Forelimb muscle (tissue), 1 donor: ENCODE measurements at places on chromosomes 1 and 21. TPM values are rescaled to one million over a fixed set of nuclear protein-coding genes. Genes with fewer than 3 reads are reported as not detected.

The YY1AP1 gene
- polyA plus RNA-seq = 51.6 TPM

The SPRR3 gene
- polyA plus RNA-seq = not detected

DNA sequence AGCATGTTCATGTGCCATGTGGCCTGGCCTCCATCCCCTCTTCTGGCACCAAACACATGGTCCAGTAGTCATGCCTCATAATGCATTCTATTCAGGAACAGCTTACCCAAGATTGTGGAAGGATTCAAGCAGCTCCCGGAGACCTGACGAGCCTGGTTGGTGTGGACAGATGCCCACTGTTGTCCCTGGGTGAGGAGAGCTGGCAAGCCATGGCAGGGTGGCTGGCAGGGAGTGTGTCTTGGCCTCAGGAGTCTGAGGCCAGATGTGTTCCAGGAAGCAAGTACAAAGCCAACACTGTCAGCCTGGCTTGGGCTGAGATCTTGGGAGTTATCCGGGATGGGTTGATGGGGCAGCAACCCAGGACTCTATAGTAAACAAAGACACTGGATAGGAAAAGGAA lies 7.3 kb upstream of the FABP3 start:
- DNase-seq = no peak

The MROH9 gene
- polyA plus RNA-seq = not detected

DNA sequence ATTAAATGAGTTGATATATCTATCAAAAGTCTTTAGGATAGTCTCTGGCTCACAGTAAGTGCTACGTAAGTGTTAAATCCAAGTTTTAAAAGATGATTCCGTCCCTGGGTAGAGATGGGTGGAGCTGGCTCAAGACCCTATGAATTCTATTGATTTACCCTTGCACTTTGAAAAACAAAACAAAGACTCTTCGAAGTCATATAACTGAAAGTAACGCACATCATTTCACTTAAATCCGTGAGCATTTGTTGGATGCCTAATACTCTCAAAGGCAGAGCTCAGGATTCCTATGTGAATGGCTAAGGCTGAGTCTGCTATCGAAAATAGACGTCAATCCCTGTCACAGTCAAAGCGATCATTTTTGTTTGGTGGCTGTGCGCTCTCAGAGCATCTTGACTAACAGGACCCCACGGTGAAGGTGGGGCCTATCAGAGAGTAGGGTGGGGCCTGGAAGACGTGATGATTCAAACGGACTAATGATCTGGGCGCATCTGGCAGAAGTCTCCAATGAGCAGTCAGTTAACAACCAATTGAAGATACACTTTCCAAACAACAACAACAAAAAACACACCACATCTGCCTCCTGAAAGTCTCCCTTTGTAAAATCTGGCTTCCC lies 1.2 kb upstream of the NUCKS1 start:
- no peak for DNase-seq

- no peak for DNase-seq
These were observed 25.8 kb downstream of the PRDM2 start for GRCh38 chr1:13725714-13726175.

DNA sequence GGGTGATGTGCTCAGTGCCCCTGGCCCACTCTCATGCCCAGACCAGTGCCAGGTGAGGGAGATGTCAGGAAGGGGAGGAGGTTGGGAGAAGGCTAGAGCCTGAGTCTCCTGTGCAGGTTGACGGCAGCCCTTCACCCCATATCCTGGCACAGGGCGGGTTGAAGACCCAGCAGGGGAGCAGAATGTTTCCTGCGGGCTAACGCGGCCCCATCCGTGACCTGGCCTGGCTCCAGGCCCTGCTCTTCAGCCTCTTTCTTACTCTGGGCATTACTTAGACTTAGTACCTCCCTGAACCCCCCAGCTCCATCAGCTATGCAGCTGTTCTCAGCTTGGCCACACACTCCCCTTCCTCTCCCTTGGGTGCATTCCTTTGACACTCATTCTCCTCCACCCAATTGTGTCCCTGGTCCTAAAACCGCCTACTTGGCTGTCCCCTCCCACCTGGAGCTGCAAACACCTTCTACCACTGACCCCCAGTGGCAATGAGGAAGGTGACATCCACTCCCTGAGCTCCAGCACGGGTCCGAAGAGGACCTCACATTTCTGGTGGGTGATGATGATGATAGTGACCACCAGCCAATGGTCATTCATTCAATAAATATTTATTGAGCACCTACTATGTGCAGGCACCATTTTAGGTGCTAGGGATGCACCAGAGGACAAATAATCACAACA lies 179.0 kb downstream of the PTPRU start:
- no peak for DNase-seq

GRCh38 chr1:107991371-107992066 lies 26.5 kb upstream of the VAV3 start:
- DNase-seq = no peak

GRCh38 chr1:42138586-42138985 lies 14.6 kb upstream of the GUCA2B start:
- DNase-seq = no peak

DNA sequence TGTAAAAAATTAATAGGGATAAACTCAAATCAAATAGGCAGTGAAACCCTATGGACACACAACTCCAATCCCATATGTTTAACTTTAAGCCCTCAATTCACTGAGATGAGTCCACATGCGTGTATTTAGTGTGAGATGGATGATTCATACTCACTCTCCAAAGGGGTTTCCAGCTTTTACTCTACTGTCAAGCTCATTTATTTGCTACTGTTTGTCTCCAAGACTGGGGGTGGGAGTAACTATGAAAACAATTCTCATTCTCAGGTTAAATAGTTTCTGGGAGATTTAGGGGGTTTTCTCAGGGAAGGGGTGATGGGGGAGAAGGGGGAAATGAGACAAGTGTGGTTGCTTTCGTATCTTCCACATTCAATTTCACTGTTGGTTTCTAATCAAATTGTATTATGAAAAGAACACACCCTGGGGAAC lies 2.7 kb downstream of the RAB29 start:
- DNase-seq = no peak

DNA sequence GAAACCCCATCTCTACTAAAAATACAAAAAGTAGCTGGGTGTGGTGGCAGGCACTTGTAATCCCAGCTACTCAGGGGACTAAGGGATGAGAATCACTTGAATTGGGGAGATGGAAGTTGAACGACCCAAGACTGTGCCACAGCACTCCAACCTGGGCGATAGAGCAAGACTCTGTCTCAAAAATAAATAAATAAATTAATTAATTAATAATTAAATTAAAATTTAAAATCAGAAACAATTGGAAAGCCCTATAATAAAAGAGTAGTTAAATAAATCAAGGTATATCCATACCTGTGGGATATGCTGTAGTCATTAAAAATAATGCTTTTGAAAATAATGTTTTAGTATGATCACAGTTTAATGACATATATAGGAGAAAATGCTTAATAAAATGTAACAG lies 15.6 kb upstream of the DDAH1 start:
- DNase-seq = no peak

- DNase-seq = no peak
These were observed 21.7 kb downstream of the NEXN start for GRCh38 chr1:77910116-77910515.

GRCh38 chr1:44630116-44630515 lies 44.2 kb downstream of the TMEM53 start:
- no peak for DNase-seq

DNA sequence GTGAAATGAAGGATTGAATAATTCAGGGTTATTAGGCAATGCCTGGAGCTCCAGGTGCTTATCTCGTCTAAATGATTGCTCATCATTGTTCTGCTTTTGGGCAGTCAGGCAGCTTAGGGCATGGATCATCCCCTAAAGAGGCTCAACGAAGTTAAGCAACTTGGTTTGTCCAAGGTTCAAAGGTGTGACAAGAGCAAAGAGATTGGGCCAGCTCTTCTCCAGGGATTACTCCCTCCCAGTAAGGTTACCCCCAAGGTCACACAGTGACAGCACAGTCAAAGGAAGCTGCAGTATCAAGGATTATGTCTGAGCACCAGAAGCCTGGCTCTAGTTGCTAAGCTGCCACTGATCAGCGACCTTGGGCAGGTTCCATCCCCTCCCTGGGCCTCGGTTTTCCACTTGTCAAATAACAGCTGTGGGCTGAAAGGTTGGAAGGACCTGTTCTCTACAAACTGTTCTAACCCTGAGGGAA lies 6.8 kb downstream of the ETNK2 start:
- no peak for DNase-seq

DNA sequence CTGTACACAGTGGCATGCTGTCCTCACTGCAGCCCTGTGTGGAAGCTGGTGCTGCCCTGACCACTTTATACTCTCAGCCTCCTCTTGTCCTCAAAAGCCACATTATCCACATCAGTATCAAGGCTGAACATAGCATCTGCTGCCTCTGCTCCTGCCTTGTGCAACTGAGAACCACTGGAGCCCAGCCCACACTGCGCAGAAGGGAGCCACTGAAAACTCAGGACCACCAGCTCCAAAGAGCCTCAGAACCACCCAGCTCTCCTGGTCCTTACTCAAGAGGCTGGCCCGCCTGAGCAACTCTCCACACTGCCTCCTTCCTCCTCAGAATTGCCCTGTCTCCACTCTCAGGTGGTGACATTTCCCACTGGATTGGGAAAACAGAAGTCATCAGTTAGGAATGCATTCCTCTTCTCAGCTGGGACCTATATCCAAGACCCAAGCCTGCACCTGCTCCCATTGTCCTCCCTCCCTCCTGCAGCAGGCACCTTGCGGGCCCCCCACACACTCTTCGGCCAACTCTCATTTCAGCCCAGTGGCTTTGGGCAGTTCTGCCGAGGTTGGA lies 7.0 kb upstream of the KISS1 start:
- DNase-seq = no peak

- no peak for DNase-seq
These were observed 1.1 kb upstream of the SLC1A7 start for GRCh38 chr1:53143527-53143926.

The STX12 gene
- 30.7 TPM for polyA plus RNA-seq

- DNase-seq = no peak
These were observed 49.9 kb downstream of the PDE9A start for GRCh38 chr21:42703136-42703908.

DNA sequence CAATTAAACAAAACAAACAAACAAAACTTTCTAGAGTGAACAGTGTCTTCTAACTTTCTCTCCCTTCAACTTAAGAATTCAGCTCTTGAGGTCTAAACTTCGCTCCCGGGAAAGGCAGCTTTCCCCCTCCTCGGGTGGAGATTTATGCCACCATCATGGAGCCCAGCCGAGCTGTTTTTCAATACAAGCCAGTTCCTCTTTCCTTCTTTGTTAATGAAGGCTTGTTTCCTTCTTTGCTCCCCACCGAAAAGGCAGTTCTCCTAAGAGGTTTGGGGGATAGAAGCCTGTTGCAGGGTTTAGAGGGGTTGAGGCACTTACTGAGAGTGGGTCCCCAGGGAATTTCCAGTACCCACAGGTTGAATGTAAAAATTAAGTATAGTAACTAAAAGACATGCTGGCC lies 26.5 kb downstream of the OLIG1 start:
- DNase-seq = no peak

- DNase-seq = no peak
These were observed 8.0 kb downstream of the OSBPL9 start for GRCh38 chr1:51624855-51625254.

DNA sequence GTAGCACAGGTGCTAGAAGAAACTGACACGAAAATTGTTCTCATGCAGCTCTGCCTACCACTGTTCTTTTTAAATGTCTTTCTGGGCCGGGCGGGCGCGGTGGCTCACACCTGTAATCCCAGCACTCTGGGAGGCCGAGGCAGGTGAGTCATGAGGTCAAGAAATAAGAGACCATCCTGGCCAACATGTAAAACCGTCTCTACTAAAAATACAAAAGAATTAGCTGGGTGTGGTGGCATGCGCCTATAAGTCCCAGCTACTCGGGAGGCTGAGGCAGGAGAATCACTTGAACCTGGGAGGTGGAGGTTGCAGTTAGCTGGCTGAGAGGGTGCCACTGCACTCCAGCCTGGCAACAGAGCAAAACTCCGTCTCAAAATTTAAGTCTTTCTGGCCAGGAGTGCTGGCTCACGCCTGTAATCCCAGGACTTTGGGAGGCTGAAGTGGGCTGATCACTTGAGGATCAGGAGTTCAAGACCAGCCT lies 947 bp upstream of the RIT1 start:
- DNase-seq = no peak

The FAAH gene
- 20.1 TPM for polyA plus RNA-seq

DNA sequence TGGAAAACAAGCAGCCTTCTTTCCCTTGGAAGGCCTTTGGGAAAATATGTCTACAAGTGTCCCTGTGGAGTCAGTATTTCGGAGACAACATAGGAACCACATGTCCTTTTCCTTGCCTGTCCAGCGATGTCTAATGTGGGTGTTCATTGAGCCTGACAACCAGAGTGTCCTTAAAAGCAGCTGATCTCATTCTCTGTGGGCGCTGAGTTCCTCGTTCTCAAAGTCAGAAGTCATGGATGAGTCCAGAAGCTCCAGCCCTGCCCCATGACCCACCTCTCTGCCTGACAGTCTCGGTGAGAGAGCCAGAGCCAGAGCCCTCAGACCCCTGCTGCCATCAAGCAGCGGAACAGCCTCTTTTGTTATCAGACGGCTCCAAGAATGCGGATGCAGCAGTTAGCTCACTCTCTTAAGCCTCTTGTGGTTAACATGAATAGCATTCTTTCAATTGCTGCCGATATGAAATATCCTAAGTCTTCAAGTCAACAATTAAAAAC lies 329.2 kb downstream of the TGFB2 start:
- no peak for DNase-seq

GRCh38 chr1:25711555-25712298 lies 88.3 kb upstream of the SELENON start:
- DNase-seq = no peak

GRCh38 chr1:15886611-15887167 lies 39.2 kb downstream of the SPEN start:
- no peak for DNase-seq

GRCh38 chr21:29379517-29380054 lies 80.9 kb downstream of the BACH1 start:
- no peak for DNase-seq

- DNase-seq = no peak
These were observed 33.2 kb downstream of the KCND3 start for GRCh38 chr1:111956155-111956771.

- DNase-seq = no peak
These were observed 7.1 kb upstream of the DIPK1A start for GRCh38 chr1:92968138-92969032.
